ENCODE measurements at places on chromosomes 5 and 9. TPM values are rescaled to one million over a fixed set of nuclear protein-coding genes. Genes with fewer than 3 reads are reported as not detected.

GRCh38 chr9:32584784-32585183 is 11.8 kb upstream of the NDUFB6 start:
- DNase-seq: no peak

- DNase-seq: peak; percentile 58
Observed at GRCh38 chr5:125700380-125700861, 722.8 kb upstream of the GRAMD2B start.

The SPATA31A7 gene
- not detected for total RNA-seq

DNA sequence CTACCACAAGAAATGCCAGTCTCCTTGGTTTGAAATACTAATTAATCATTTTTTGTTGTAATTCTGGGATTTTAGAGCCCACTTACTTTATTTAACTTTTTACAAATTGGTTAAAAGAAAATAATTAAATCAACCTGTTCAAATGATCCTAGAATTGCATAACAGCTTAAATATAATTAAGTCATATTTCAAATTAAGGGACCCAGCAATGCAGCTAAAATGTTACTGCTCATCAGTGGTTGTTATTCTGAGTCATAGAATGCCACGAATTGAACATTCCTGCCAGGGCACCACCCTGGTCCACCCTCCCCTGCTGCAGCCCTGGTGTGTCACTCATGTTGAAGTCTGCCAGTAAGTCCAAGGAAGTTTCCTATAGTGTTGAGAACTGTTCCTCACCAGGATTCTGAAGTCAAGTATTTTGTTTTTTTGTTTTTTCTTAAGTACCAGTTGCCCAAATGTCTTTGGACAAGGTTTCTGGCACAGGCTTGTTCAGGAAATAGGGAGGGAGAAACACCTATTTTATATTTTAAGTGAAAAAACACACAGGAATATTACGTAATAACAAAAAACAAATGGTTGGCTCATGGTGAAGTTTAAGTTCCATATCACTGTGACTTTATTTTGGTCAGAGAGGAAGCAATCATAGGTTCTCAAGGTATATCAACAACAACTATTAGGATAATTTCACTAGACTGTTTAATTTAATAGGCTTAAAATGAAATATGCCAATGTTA is 4.3 kb upstream of the ITGA1 start:
- no peak for DNase-seq

The CMYA5 gene
- total RNA-seq: 1.7 TPM

DNA sequence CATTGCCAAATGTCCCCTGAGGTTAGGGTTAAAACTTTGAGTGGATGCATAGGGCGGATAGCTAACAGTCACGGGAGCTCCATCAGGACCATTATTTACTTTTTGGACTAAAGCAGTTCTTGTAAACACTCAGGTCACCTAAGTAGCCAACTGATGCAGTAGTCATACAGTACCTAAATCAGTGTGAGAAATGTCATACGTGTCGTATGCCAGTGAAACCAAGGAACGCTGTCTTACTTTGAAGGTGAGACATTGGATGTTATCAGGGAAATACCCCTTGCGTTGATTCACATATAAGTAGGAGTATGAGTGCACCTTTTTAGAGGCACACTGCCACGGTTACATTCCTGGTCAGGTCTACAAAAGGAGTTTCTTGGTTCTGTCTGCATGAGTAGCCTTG is 101.9 kb downstream of the LNPEP start:
- no peak for DNase-seq

The FBP2 gene
- total RNA-seq: not detected

- no peak for DNase-seq
Observed at GRCh38 chr5:112684121-112684520, 53.6 kb upstream of the APC start.

The ARL14EPL gene
- total RNA-seq: not detected

The QSOX2 gene
- 15.1 TPM for total RNA-seq

The NPDC1 gene
- 6.4 TPM for total RNA-seq

The MUSK gene
- not detected for total RNA-seq

GRCh38 chr5:33536802-33537201 is 96.0 kb downstream of the TARS1 start:
- no peak for DNase-seq

GRCh38 chr5:174426388-174426787 is 298.0 kb upstream of the MSX2 start:
- DNase-seq: no peak

DNA sequence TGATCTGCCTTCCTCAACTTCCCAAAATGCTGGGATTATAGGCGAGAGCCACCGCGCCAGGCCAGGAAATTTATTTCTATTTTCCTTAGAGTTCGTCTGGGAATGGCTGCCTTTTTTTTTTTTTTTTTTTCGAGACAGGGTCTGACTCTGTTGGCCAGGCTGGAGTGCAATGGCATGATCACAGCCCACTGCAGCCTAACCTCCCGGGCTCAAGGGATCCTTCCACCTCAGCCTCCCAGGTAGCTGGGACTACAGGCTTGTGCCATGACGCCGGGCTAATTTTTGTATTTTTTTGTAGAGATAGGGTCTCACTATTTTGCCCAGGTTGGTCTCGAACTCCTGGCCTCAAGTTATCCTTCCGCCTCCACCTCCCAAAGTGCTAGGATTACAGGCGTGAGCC is 888 bp upstream of the LAMC3 start:
- DNase-seq: no peak

The CDC23 gene
- 25.4 TPM for total RNA-seq

The OGN gene
- not detected for total RNA-seq

DNA sequence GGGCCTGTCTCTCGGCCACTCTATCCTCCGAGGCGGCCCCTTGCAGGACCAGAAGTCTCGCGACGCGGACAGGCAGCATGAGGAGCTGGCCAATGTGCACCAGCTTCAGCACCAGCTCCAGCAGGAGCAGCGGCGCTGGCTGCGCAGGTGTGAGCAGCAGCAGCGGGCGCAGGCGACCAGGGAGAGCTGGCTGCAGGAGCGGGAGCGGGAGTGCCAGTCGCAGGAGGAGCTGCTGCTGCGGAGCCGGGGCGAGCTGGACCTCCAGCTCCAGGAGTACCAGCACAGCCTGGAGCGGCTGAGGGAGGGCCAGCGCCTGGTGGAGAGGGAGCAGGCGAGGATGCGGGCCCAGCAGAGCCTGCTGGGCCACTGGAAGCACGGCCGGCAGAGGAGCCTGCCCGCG is 283.5 kb downstream of the ARHGEF28 start:
- no peak for DNase-seq

All from fibroblast of villous mesenchyme (primary cell).